ENCODE measurements at places on chromosomes 13 and 19.
A peak's percentile ranks its signal among the peaks of the same experiment; 100 is the strongest.

- no peak for DNase-seq
Measured at GRCh38 chr13:33392794-33393405, 107.3 kb upstream of the STARD13 start.

- peak; percentile 30 for DNase-seq
Measured at GRCh38 chr13:46605076-46605824, 52.3 kb downstream of the LRCH1 start.

- DNase-seq = no peak
Measured at GRCh38 chr13:40969169-40969901, 49.8 kb downstream of the ELF1 start.

DNA sequence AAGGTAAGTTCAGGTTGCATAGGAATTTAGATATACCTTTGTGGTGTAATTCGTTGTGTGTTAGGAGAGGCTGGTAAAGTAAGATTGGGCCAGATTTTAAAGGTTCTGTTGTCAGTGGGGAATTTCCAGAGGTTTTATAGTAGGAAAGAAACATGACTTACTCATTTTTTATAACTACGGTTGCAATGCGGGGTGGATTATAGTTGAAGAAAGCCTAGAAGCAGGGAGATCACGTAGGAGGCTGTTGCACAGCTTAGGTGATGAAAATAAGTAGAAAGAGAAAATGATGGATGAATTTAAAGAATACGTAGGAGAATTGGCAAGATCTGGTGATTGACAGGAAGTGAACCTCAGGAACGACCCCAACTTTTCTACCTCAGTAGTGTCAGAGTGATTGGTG, 61.1 kb downstream of the PIBF1 start:
- no peak for DNase-seq

- no peak for DNase-seq
Measured at GRCh38 chr19:4284176-4284958, 5.3 kb downstream of the SHD start.

GRCh38 chr13:114005206-114005724, 31.4 kb upstream of the C13orf46 start:
- DNase-seq = peak; percentile 1

GRCh38 chr19:39080431-39080830, 3.7 kb upstream of the ACP7 start:
- DNase-seq = no peak

DNA sequence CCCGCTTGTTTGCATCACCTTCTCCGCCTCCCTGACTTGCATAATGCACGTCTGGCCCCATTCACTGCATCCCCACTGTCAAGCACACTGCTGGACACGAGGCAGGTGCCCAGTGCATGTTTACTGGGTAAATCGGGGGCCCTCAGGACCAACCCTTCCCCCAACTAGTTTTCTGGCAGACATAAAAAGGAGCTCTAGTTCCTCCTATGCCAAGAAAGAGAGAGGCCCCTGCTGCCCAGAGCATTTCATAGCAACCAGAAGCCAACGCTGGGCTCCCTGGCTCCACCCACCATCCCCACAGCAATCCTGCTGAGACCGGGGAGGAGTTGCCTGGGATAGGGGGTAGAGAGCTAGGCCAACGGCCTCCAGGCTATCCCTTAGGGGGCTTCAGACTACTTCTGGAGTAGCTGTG, 23.2 kb downstream of the ANKRD27 start:
- DNase-seq = peak; percentile 52

DNA sequence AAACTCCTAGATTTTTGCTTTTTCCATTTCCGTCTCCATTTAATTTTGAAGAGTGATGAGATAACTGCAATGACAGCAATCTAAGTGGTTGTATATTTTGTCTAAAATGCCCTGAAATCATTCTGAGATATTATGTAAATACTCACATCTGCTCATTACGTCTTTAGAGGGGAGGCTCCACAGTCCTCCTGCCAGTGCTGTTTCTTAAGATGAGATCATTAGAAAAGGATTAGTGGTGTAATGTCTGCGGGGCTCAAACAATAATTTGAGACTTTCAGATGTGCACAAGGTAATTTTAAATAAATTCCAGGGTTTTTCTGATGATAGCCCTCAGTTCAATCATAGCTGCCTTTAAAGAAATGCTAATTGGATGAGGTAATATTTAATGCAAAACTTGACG, 437.9 kb downstream of the FOXO1 start:
- no peak for DNase-seq

DNA sequence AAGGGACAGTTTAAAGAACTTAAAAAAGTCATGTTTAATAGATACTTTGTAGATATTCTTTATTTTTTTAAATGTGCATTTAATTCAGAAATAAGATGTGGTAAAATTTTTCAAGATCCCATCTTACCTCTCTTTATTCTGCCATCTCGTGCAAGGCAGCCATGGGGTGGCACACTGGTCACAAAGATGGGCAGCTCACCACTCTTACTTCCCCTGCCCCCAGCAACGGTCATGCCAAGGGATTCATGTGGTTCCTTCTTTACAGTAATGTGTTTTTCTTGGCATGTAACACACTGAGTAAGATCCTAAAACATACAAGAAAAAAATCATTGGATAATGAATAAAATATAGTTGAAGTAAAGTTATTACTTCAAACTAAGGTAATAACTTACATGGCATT, 64.2 kb downstream of the LNX2 start:
- DNase-seq = no peak

- DNase-seq = peak; percentile 42
Measured at GRCh38 chr19:39671739-39672363, 16.1 kb downstream of the LGALS16 start.

GRCh38 chr19:54138489-54139256, 1.1 kb downstream of the CNOT3 start:
- DNase-seq = no peak

- DNase-seq = no peak
Measured at GRCh38 chr19:40217934-40218890, at the start of gene TTC9B. Gene TTC9B, minus strand, starts transcription at chr19:40218384. Its CDS starts 3 bp downstream, at chr19:40218381.

DNA sequence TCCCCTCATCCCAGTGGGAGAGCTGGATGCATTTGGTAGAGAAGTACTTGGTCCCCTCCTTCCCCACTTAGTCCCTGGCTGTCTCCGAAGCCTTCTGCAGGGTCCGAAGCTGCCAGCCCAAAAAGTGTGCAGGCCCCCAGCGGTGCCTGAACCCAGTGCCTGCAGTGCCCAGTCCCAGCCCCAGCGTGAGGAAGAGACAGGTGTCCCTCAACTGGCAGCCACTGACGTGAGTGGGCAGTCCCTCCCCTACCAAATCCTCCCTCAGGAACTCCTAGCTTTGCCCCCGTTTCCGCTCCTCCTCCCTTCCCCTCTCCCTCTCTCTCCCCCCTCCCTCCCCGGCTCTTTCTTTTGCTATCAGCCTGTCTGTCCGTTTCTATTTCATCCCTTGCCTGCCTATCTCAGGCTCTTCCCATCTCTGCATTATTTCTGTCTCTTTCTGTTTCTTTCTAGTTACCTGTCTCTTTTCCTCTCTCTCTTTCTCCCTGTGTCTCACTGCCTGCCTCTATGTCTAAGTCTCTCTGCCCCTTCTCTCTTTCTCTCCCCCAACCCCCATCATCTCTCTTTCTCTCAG, 1.8 kb upstream of the LTBP4 start:
- DNase-seq = no peak

- no peak for DNase-seq
Measured at GRCh38 chr19:14614099-14614412, 31.2 kb downstream of the CLEC17A start.

DNA sequence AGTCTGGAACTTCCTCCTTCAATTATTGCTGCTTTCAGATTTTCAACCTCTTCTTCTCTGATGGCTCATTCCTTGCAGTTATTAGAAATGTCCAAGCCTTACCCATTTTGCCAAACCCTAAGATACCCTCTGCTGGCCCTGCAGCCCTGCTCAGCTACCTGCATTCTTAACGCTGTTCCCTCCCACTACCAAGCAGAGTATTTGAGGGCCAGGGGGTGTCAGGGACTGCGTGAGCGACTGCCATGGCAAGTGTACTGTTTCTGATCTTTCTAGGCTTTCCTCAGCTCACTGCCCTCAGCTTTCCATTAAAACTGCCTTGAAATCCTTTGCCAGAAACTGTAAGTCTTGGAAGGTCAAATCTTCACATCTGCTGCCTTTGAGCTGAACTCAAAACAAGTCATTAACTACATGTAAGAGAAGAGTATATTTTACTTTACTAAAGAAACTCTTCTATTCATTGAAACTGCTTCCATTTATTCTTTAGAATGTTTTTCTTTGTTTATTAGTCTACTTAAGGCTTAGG, 41.0 kb downstream of the HS6ST3 start:
- no peak for DNase-seq

GRCh38 chr13:42906257-42906656, 85.8 kb downstream of the EPSTI1 start:
- DNase-seq = peak; percentile 28

GRCh38 chr13:108213946-108214345, 1.4 kb downstream of the LIG4 start:
- no peak for DNase-seq

DNA sequence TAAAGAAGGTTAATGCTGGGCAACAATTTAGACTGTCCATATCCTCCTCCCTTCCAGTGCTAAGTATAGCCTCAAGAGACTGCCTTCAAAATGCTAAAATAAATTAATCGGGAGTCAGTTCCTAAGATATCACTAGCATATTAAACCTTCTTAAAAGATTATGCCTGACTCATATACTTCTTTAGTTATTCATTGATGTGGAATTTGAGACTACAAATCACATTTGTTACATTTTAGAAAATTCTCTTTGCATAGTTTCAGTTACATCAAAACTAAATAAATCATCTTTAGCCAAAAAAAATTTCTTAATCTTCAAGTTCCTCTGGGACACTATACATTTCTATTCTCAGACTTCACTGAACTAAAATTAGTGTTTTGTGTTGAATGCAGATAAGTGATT, 769.1 kb downstream of the PCDH9 start:
- DNase-seq = no peak

- DNase-seq = no peak
Measured at GRCh38 chr13:113022745-113023574, 53.9 kb downstream of the MCF2L start.

DNA sequence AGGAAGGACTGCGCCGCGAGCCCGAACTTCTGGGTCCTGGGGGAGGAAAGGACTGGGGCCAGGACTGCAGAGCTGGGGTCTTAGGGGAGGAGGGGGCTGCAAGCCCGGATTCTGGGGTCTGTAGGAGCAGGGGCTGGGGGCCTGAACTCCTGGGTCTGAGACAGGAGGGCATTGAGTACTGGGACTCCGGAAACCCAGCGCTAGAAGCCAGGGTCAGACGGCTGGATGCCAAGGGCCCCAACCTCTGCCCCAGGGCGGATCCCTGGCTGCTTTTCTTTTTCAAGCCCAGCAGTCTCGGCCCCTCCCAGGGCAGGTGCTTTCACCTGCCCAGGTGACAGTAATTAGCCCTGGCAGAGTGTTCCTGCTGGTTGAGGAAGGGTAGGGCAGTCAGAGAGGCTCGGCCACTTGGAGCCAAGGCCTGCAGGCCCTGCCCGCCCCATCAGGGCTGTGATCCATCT, 2.3 kb downstream of the MYH14 start:
- DNase-seq = peak; percentile 78

DNA sequence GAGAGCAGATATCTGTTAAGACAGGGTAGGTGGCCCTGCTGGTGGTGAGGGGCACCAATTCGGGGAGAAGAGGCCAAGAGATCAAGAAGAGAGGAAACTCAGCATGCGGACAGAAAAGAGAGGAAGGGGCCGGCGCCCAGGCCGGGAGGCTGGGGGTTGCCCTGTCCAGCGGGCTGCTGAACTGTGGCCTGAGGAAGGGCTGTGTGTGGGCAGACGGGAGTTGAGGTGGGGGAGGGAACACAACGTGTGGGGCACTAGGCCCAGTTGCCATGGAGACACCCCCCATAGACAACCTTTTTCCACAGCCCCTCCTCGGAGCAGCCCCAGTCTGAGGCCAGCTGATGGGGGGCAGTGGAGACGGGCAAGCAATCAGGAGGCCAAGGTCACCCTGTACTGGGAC, 2.5 kb upstream of the CACNG8 start:
- no peak for DNase-seq

- no peak for DNase-seq
Measured at GRCh38 chr19:11612816-11613511, 15.7 kb downstream of the ZNF627 start.

- DNase-seq = no peak
Measured at GRCh38 chr19:50158577-50158976, 4.5 kb downstream of the IZUMO2 start.

GRCh38 chr13:40692946-40693345, 26.5 kb upstream of the FOXO1 start:
- no peak for DNase-seq

DNA sequence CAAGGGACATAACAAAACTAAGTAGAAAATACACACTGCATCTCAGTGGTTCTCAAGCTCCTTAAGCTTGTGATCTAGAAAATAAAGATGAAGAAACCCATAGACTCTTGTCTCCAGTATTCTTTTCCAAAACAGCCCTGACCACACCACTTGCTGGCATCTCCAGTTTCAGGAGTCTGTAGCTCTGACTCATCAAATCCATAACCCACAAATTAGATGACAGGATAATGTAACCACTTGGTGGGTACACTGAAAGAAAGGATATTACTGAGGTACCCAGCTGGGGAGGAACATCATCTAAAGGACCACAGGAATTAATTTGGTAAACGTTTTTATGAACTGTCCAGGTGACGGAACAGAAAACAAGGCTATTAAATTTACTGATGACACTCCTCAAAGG, 214.7 kb downstream of the VWA8 start:
- no peak for DNase-seq

- DNase-seq = no peak
Measured at GRCh38 chr13:61170856-61171255, 244.8 kb downstream of the PCDH20 start.

- peak; percentile 18 for DNase-seq
Measured at GRCh38 chr13:110676595-110677587, 29.0 kb downstream of the CARS2 start.

GRCh38 chr19:18809149-18809868, 18.2 kb upstream of the COMP start:
- peak; percentile 14 for DNase-seq

GRCh38 chr13:79141082-79141481, 265.0 kb downstream of the RBM26 start:
- no peak for DNase-seq

GRCh38 chr13:96967248-96967745, 27.0 kb downstream of the OXGR1 start:
- no peak for DNase-seq

DNA sequence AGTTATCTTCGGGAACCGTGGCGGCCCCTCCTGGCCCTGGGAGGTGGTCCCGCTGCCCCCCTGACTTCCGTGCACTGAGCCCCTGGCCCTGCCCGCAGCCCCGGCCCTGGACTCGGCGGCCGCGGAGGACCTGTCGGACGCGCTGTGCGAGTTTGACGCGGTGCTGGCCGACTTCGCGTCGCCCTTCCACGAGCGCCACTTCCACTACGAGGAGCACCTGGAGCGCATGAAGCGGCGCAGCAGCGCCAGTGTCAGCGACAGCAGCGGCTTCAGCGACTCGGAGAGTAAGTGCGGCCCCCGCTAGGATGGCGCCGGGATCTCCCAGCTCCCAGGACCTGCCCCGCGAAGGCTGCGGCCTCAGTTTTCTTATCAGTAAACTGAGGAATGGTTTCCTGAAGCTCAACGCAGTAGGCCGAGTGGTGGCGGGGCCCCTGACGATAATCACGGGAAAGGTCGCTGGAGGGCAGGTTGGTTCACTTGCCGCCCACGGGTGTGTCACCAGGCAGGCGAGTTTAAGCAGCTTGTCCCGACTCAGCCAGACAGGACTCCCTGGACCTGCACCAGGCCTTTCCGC, 924 bp downstream of the RGCC start:
- peak; percentile 23 for DNase-seq

GRCh38 chr13:93476175-93476574, 249.6 kb downstream of the GPC6 start:
- no peak for DNase-seq

All from thyroid gland (tissue), 4 donors.